ENCODE measurements at places on chromosomes 13 and 19. TPM values are rescaled to one million over a fixed set of nuclear protein-coding genes. Genes with fewer than 3 reads are reported as not detected.

ZNF575 gene
- total RNA-seq, result not detected

PRODH2 gene
- total RNA-seq, result not detected

SEMA6B gene
- 143 TPM for total RNA-seq

ACP5 gene
- total RNA-seq, result 8.8 TPM

KCNJ14 gene
- 0.33 TPM for total RNA-seq

NLRP7 gene
- total RNA-seq, result not detected

LILRB4 gene
- total RNA-seq, result not detected

KLF1 gene
- not detected for total RNA-seq

SIAH3 gene
- total RNA-seq, result under 0.01 TPM

BST2 gene
- total RNA-seq, result 6.5 TPM

SLC25A41 gene
- not detected for total RNA-seq

EBI3 gene
- 0.47 TPM for total RNA-seq

ATP1A3 gene
- total RNA-seq, result 0.05 TPM

GFY gene
- not detected for total RNA-seq
